ENCODE measurements at places on chromosomes 1 and 21.

DNA sequence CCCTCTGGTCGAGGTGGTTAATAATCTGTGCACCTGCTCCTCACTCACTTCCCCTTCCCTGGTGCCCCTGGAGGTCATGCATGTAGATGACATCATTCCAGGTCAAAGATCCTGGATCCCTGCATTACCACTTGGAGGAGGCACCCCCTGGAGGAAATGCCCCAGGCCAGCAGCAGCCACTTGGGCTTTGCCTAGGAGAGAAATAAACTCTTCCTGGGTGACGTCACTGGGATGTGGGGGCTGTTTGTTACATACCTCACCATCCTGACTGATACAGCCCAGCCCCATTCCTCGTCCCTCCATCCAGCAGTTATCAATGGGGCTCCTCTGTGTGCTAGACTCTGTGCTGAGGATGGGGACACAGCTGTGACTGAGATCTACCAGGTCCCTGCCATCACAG is 433.6 kb downstream of the PTPRU start:
- DNase-seq = no peak

GRCh38 chr1:235639226-235640205 is 10.1 kb downstream of the GNG4 start:
- DNase-seq = no peak

- DNase-seq = no peak
These were observed 1.5 kb upstream of the KCNH1 start for GRCh38 chr1:211135342-211135950.

DNA sequence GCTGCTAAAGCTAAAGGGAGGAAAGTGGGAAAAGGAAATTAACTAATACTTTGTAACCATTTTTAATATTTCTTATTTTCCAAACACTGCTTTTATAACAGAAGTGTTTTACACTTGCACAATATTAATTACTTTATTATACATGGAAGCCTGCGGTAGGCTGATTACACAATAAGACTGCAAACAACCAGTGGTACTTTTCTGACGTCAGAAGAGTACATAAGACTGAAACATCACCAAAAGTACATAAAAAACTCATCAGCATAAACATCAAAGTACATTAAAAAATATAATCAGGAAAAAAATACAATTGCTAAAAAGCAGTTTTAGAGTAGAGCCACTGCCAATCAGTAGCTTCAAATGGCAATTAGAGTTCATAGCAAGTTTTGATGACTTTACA is 4.6 kb downstream of the ZNF281 start:
- no peak for DNase-seq

DNA sequence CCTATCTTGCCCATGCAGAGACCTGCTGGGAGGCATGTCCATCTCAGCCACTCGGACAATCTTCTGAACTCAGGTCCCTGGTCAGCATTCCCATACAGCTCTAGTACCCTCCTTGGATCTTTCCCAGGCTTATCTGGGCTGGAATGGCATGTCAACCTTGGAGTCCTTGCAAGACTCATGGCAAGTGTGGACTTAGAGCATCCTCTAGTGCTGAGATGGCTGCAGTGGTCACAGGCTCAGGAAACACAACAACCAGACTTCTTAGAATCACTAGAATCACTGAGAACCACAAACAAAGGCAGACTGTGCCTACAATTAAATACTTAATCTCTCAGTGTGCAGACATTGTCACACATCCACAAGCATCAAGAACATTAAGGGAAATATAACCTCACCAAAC is 73.1 kb upstream of the TSHB start:
- no peak for DNase-seq

- no peak for DNase-seq
These were observed 6.3 kb downstream of the SLAMF1 start for GRCh38 chr1:160640359-160641123.

GRCh38 chr1:108862698-108863477 is 6.0 kb upstream of the AKNAD1 start:
- no peak for DNase-seq

DNA sequence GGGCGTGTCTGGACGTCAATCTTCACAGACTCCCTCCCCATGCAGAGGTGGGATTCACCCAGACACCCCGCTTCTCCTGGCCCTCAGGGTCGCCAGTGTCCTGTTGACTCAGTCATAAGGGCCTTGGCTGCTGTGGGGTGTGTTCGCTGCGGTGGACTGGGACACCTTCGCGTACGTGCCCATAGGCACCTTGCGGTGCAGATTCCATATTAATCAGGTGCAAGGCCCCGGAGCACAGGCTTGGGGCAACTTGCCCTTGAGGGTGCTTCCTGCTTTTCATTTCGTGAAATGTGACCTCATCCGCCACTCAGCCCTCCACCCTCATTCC is 398 bp upstream of the SLC30A10 start:
- no peak for DNase-seq

- DNase-seq = no peak
These were observed 34.9 kb downstream of the UBASH3A start for GRCh38 chr21:42438316-42439205.

GRCh38 chr1:9842781-9843575 is 19.2 kb upstream of the CLSTN1 start:
- no peak for DNase-seq

DNA sequence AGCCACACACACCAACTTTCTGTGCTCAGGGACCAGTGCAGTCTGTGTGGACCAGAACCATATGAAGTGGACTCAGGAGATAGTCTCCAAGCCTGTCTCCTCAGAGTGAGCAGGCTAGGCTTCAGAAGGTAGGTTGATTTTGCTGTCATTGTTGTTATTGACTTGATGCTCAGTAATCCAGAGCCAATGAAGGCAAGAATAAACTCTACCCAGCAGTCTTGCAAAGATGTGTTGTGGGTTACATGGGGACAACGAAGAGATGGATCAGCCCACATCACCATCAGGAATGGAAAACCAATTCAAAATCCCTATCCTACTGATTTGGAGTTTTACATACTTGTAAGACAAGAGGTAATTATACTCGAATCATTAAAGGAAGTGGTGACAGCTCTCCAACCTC is 37.4 kb downstream of the PHC2 start:
- DNase-seq = no peak

DNA sequence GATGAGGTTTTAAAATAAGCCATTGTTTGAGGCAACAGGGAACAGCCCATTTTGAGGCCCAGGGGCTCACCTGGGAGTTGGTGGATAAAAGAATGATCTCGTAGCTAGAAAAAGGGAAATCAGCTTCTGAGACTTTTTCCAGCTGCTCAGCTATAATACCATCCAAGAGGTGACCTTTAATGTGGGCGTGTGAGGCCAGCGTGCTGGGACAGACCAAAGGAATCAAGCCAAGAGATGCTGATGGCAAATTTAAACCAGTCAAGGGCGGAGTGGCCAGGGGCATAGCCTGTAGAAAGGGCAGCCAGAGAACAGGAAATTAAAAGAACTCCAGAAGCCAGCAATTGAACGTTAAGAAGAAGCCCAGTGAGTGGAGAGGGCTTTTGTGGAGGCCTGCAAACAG is 132.6 kb downstream of the IER5 start:
- no peak for DNase-seq

DNA sequence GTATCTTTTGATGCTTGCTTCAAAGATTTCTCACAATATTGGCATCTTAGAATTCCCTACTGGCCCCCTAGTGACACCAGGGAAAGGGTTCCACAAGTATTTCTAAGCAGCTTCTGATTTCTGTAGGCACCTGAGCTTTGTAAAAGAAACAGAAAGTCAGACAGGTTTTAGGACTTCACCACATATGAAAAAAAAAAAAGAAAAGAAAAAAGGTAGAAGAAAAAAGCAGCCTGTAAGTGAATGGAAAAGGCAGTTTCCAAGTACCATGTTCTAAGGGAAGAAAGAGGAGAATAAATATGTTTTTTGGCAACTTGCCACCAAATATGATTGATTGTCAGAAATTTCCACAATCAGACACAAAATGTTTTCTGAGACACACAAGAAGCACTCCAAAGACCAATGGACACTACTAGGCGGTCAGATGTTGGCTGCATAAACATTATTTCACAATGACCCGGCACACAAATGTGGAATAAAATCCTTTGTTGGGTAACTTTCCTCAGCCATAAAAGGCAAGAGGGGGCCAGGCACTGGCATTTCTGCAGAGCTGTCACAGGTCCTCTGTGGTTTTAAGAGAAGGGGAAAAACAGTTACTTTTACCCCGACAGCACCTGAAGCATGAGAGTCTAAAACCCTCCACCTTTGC is 12.7 kb upstream of the CPLANE2 start:
- no peak for DNase-seq

- DNase-seq = no peak
These were observed 136.2 kb upstream of the DMRTA2 start for GRCh38 chr1:50559421-50559820.

DNA sequence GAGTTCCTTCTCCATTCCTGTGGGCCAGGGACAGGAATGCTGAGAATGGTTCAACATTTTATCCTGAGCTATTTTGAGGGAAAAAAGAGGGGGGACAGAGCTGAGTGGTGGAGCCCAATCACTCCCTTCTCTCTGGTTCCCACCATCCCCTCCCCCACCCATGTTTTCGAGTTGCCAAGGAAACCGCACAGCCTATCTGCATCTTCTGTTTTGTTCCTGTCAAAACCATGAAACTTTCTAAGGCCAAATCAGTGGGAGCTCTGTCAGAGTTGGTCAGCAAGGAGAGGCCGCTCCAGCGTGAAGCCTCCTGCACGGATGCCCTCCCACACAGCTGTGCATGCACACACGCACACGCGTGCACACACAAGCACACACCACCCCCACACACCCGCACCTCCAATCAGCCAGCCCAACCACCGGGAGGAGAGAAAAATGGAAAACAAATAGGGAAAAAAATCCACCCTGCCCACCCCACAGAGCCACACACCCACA is 54.5 kb upstream of the ATP2B4 start:
- DNase-seq = no peak

GRCh38 chr1:2050461-2050792 is 216 bp downstream of the PRKCZ start:
- no peak for DNase-seq

Measured in GM12891 (cell line).